Right renal cortex interstitium (tissue), 3 donors: ENCODE measurements at places on chromosomes 6 and 20. TPM values are rescaled to one million over a fixed set of nuclear protein-coding genes. Genes with fewer than 3 reads are reported as not detected.
A peak's percentile ranks its signal among the peaks of the same experiment; 100 is the strongest.

The OR2J3 gene
- polyA plus RNA-seq, result not detected

The KIFC1 gene
- polyA plus RNA-seq, result 34.2 TPM

The VSX1 gene
- not detected for polyA plus RNA-seq

The LAMA4 gene
- polyA plus RNA-seq, result 97.0 TPM

The STK38 gene
- 47.4 TPM for polyA plus RNA-seq

The RSPO3 gene
- polyA plus RNA-seq, result 14.4 TPM

The RIMS1 gene
- polyA plus RNA-seq, result 2.0 TPM

The PTPRT gene
- 1.0 TPM for polyA plus RNA-seq

The CPNE5 gene
- 10.1 TPM for polyA plus RNA-seq

The FERMT1 gene
- 3.5 TPM for polyA plus RNA-seq

The DPM1 gene
- 63.4 TPM for polyA plus RNA-seq

The MUCL3 gene
- 0.03 TPM for polyA plus RNA-seq

GRCh38 chr20:17511401-17511800 lies 19.8 kb downstream of the BFSP1 start:
- DNase-seq, result no peak

GRCh38 chr6:158356586-158357546 lies 44.6 kb downstream of the TULP4 start:
- no peak for DNase-seq

GRCh38 chr20:53223626-53224172 lies 251.5 kb downstream of the TSHZ2 start:
- DNase-seq, result no peak

DNA sequence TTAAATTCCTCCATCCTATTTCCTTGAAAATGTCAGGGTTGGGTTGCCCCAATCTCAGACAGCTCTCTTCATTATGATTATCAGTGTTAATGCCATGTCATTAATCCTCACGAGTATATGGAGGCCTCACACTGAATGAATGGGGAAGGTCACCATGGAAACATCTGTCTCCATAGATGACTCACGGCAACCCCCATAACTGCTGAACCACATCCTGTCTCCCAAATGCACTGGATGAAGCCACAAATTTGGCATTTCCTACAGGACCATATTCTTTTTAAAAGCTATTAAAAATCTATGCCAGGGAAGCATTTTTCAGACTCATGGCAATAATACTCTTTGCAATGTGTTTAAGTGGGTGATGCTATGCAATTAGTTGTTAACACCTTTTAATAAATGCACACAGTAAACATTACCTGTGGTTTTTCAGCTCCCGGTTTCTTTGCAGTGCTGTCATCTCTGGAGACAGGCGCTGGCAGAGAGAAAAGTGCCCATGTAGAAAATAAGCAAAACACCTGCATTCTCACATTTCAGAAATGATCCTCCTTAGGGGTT lies 80.1 kb upstream of the PTPRK start:
- DNase-seq, result no peak

- no peak for DNase-seq
These were observed 395.9 kb downstream of the PREX1 start for GRCh38 chr20:48431653-48432493.

DNA sequence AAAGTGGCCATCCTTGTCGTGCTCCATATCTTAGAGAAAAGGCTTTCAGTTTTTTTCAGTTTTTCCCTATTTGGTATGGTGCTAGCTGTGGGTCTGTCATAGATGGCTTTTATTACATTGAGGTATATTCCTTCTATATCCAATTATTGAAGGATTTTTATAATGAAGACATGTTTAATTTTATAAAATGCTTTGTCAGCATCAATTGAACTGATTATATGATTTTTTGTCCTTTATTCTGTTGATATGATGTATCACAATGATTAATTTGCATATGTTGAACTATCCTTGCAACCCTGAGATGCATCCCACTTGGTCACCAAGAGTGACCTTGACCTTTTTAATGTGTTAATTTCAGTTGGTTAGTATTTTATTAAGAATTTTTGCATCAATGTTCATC lies 55.1 kb upstream of the VGLL2 start:
- DNase-seq, result no peak

GRCh38 chr20:18857640-18858039 lies 44.1 kb downstream of the SCP2D1 start:
- DNase-seq, result no peak

DNA sequence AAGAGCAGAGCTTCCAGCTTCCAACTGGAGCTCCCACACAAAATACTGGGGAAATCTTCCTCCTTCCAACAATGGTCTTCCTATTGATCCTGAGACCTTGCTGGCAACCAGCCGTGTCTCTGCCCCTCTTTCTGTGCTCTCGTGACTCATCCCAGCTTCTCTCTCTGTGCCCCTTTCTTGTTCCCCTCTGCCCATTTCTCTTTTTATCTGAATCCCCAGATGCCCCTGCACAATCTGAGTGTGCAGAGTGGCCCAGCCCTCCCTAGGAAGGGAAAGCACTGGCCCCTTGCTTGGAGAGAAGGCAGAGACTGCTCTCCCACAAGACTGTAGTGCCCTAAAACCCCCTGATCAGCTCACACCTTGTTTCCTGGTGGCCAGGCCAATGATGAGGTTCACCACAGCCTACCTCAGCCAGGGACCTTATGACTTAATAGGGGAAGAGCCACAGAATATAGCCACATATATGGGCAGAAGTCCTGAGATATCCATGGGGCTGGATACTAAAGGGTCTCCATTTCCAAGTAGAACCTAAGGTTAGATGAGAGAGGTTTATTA lies 23.1 kb upstream of the MAS1L start:
- no peak for DNase-seq

- DNase-seq, result no peak
These were observed 44.1 kb downstream of the NEDD9 start for GRCh38 chr6:11188161-11188915.

DNA sequence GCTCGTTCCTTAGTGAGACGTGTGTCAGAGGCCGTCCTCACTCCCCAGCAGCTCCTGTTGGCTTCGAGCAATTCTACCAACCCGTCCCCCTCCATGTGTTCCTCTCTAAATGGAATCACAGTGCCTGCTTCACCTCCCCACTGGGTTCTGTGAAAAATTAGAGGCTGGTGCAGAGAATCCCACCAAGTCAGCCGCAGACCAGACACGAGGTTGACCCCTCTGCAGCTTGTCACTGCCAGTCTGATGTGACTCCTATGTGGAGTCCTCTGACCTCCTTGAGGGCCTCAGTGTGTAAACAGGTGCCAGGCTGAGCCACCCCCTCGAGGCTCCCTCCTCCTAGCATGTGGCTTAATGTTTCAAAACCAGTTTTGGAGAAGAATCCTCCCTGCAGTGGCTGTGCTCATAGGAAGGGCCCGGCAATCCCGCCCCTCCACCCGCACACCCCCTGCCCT lies 12.6 kb upstream of the IRF4 start:
- no peak for DNase-seq

GRCh38 chr6:35164277-35164676 lies 23.1 kb upstream of the TCP11 start:
- DNase-seq, result no peak

DNA sequence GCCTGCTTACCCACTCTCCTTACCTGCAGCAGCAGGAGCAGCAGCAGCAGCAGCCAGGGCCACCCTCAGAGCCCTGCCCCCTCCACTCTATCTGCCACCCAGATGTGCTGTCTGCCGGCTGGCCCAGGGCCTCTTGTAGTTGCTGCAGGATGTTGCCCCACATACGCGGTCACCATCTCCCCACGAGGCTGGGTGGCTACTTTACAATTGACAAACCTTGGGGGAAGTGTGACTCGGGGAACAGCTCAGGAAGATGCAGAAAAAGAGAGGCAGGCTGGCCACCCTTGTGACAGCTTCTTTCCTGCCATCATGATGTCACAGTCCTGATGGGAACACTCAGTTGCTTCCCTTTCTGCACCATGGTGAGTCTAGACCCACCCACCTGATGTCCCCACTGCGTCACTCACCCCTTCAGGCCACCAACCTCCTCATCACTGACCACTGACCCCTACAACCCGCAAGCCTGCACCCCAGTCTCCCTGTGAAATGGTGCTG lies 14.5 kb downstream of the TREM1 start:
- no peak for DNase-seq

GRCh38 chr20:24970754-24971153 lies 21.7 kb downstream of the CST7 start:
- DNase-seq, result no peak

DNA sequence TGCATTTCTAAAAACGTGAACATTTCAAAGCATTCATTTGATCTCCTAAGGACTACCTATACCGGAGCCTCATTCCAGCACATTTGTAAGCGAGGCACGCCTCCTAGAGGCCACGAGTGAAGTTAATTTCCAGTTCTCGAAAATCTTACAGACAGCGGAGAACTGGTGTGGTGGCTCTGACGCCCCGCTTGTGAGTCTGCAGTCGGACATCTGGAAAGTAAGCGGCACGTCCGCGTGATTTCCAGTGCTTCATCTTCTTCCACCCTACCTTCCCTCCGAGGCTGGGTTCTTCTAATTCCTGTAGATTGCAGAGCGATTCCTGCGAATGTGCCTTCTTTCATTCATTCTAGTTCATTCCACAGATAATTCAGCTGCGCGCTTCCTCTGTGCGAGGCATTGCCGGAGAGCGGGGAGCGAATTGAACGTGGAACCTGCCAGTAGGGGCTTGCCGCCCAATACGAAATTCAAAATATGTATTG lies 810 bp upstream of the PRIM2 start:
- peak; percentile 91 for DNase-seq

DNA sequence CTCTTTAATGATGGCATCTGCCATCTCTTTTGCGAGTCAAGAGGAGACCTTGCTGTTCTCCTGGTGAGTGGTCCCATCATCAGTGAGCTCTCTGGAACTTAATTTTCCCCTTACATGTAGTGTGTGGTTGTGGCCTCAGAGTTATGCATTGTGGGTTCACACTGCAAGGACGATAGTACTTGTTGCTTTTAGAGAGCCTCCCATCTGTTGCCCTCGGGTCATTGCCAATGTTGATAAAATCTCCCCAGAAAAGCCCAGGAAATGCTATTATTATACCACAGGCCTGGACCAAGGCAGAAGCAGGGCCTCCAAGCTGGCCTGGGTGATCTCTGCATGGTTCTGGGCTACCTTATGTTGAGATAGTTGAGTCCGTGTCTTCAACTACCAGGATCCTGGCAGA lies 241.6 kb downstream of the BMP7 start:
- no peak for DNase-seq

GRCh38 chr6:113185299-113185698 lies 671.8 kb upstream of the MARCKS start:
- no peak for DNase-seq

- no peak for DNase-seq
These were observed 148.3 kb upstream of the AFDN start for GRCh38 chr6:167678102-167679101.

DNA sequence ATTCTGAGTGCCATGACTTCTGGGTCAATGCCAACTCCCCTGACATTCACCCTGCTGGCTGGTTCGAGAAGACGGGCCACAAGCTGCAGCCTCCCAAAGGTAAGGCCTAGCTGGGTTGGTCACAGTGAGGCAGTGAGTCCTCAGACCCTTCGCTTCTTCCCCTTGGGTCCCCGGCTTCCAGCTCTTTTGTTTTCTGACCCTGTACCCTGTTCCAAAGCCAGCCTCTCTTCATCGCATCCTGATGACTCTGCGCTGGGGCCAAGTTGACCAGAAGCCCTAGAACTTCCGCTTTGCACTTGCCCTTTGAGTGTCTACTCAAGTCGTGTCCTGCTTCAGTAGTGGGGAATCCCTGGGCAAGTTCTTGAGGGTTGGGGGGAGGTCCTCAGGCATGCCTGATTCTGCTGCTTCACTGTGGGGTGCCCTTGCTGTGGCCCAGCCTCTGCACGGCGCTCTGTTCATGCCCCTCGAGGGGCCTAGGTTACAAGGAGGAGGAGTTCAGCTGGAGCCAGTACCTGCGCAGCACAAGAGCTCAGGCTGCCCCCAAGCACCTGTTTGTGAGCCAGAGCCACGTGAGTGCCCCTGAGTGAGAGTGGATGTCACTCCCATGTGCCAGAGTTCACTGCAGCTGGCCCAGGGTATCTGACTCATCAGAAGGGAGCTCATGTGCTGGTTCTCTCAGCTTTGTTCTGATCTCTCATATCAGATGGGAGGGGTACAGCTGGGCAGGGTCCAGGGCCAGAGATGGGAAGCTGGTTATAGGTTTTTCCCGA lies 23.0 kb downstream of the L3MBTL1 start:
- DNase-seq, result no peak

- no peak for DNase-seq
These were observed 399.3 kb downstream of the KHDRBS2 start for GRCh38 chr6:61886608-61887259.

DNA sequence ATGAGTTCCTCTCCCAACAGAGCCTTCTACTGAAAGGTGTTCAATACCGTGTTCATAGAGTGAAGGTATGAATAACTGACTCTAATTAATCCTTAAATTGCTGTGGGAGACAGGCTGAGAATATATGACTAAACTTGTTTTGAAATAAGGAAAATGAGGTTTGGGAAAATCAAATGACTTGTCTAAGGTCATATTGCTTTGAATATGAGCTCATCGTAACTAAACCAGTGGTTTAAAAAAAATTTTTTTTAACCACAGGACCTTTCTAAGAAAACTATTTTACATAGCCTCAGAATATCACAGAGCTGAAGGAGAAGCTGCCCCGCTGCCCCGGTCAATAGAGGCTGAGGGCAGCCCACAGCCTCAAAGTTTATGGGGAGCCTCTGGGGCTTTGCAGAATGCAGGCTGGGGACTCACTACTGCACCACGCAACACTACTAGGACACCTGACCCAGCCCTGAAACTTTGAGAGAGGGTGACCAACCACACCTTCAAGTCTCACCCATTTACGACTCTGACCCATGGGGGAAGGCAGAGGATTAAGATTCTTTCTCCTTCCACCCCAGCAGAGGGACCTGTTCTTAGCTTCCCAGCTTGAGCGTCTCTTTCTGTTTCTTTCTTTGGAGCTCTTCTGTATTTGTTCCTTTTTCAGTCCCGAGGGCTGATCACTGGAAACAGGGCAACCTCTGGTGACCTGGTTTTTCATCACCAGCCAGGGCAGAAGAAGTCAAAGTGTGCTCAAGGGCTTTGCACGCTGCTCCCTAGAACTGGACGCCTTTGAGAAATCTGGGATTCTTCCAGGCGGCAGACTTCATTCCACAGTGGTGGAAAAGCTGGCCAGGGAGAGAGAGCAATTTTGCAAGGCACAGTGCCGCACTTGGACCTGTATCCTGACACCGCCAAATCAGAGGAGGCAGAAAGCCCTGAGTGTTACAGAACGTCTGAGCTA lies 220.2 kb downstream of the ATXN1 start:
- DNase-seq, result no peak

GRCh38 chr6:17280138-17280537 lies 1.0 kb upstream of the RBM24 start:
- DNase-seq, result no peak

DNA sequence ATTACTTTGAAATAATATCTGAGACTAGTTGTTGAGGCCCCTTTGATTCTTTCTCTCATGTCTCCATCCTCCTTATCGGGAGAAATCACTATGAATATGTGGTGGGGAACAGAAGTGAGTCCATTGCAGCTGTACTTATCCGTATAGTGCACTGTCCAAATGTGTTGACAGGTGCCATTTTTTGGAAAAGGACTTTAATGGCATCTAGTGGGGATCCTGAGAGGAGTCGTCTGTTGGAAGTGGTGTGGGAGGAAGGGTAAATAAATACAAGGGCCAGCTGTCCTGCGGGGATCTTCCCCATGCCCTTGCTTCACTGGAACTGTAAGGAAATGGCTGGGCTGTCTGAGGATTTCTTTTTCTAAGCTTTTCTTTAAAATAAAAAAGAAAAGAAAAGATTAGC lies 19.4 kb downstream of the TPX2 start:
- no peak for DNase-seq
